ENCODE measurements at places on chromosomes 13 and 19.

DNA sequence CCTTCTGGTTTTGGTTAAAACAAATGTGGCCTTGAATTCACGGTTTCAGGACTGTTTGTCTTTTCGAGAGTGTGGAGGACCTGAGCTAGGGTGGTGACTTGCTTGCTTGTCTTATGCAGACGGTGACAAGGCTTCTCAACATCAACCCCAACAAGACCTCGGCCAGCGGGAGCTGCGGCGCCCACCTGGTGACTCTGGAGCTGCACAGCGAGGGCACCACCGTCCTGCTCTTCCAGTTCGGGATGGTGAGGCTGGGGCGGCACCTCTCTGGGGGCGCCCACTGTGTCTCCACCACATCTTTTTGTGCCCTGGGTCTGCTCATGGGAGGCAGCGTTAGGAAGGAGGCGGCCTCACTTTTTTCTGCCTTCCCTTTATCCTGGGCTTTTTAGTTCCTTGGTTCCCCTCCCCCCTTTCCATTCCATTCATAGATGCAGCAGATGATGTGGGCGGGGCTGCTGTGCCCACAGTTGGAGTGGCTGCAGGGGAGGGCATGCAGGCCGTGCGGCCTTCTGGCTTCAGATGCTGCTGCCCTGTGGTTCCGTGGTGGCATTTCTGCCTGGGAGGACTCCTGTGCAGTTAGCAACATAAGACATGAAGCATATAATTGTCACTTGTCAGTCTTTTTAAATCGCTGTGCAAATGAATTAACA is 23.3 kb downstream of the LAMP1 start:
- no peak for DNase-seq

DNA sequence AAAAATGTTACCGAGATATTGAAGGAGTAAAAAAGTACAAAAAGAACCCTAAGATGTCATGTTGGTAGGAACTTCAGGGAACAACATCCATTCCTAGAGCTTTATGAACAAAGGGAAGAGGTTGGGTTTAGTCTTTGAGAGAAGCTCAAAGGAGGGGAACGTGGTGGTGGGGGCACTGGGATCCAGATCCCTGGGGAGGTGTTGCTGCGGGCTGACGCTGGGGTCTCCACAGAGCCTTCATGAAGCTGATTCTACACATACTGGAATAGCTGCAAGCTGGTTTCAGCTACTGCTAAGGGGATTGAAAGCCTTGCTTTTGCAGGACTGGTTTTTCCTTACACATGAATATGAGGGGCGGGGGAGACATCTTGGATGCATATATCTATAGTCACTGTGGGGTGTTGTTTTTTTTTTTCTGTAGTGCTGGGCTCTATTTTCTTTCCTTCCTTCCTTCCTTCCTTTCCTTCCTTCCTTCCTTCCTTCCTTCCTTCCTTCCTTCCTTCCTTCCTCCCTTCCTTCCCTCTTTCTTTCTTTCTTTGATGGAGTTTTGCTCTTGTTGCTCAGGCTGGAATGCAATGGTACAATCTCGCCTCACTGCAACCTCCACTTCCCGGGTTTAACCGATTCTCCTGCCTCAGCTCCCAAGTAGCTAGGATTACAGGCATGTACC is 6.5 kb upstream of the MZF1 start:
- no peak for DNase-seq

DNA sequence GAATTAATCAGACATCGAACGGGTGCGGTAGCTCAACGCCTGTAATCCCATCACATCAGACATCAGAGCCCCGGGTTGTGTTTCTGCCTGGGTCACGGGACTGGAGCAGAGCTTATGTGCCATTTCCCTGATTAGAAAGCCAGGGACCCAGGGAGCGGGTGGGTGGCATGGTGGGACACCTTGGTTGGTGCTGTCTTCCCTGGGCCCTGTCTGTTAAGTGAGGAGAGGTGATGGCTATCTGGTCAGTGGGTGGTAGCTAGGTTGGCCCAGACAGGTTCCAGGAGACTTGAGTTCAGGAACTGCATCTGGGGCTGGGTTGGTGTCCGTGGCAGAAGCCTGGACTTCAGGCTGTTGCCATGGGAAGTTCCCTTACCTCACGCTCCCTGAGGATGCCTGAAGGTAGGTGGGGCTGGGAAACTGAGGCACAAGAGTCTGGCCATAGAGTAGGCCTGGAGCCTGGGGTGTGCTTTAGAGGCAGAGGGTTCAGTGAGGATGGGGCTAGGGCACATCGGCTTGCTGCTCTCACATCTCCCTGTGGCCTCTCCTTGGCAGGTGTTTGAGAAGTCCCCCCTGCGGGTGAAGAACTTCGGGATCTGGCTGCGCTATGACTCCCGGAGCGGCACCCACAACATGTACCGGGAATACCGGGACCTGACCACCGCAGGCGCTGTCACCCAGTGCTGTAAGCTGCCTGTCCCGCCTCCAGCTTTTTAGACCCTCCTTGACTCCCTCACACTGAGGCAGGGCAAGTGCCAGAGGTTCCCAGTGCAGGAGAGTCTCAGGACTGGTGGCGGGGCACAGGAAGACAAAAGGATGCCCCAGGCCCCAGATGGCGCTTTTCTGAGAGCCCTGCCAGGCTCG is 2.1 kb downstream of the RPL18A start:
- no peak for DNase-seq

DNA sequence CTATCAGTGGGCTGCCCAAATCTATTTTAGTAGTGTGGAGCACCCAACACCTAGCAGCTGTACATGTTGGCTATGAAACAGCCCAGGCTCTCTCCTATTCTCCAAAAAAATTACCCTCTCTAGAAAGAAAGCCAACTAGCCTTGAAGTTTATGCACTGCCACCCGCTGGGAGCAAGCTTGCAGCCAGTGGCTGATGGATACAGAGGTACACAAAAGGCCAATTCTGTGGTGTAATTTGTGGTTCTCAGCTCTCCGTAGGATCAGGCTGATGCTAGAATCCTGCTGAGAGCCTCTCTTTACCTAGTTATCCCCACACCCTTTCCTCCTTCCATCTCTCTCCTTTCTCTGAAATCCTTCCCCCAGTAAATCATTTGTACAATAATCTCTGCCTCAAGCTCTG is 1120.7 kb downstream of the DIAPH3 start:
- no peak for DNase-seq

DNA sequence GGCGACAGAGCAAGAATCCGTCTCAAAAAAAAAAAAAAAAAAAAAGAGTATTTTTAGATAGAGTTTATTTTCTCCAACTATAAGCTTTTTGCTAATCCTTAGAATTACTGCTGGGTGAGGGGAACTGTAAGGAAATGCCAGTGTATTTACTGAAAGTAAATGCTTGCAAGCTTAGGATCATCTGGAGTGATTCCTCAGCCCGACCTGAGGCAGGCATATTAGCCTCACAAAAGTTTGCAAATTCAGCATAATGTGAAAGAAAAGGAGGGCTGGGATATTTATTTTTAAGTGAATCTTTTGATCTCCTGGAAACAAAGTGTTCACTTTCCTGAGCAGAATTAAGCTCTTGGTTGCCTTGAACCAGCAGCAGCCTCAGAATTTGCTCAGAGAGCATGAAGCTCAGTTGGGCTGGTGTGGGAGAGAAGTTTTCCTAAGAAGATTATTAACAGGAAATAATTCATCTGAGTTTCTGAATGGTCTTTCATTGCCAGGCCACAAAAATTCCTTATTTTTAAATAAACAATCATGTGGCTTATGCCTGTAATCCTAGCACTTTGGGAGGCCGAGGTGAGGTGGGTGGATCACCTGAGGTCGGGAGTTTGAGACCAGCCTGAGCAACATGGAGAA is 24.7 kb upstream of the SPATA13 start:
- no peak for DNase-seq

DNA sequence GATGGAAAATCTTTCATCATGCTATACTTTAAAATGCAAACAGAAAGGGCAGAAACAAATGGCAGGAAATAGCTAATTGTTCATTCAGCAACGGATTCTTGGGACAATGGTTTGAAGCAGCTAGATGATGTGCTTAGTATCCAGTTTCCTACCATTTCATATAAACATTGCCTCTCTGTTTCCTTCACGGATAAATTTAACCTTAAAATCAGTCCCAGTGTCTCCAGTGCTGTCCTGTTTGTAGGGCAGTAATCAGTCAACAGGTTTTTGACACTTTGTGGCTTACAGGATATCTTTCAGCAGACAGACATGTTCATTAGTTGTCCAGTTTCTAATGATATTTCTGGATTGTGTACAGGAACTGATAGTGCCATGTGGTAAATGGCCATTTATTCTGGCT is 24.7 kb upstream of the RB1 start:
- no peak for DNase-seq

GRCh38 chr13:45925151-45925550 is 73.6 kb upstream of the SIAH3 start:
- no peak for DNase-seq

DNA sequence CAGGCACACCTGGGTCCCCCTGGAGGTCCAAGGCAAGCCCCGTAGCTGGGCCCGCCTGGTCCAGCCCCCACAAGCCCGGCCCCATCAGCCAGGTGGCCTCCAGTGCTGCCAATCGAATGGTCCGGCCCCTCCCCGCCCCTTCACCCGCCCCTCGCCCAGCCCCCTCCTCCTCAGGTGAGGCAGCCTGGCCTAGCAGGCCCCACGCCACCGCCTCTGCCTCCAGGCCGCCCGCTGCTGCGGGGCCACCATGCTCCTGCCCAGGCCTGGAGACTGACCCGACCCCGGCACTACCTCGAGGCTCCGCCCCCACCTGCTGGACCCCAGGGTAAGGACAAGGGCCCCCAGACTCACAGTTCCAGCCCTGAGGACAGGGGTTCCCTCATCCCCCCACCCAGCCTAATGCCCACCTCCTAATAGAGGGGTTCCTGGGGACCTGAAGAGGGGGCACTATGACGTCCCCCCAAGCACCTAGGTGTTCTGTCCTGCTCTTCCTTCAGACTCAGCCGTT is at the start of gene HPN:
TSS of gene HPN (plus strand) at position 174 of the 508 bp plus-strand sequence. CDS start 786 bp downstream, outside the sequence.
- DNase-seq, result no peak

DNA sequence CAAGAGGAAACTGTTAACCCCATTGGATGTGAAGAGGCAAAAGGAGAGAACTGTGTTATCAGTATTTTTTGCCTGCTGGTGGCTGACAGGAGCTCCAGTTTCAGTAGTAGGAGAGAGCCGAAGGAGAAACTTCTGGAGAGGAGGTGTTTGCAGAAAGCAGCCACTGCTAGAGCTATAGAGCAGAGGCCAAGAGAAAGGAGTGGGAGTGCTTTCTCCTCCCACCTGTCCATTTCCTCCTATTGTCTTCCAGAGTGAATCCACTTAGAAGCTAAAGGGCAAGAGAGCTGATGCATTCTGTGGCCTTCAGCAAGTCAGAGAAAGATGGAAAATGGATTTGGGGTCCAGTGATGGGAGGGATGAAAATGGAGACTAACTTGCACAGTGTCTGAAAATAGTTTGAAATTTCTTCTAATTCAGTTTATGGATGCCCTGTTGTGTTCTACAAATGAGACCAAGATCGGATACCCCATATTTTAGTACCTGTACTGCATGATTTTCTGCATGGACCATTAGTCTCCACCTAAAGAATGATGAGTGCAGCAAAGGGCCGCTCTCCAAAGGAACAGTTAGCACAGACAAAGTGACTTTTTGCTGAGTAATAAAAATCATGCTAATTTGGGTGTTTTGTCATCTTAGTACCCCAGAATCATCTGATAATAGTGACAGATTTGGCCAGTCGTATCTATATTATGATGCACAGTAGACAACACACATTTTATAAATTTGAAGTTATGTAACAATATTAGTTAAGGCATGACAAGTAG is 10.7 kb downstream of the HS6ST3 start:
- DNase-seq, result no peak

GRCh38 chr19:19487077-19487949 is 28.0 kb downstream of the TSSK6 start:
- no peak for DNase-seq

- DNase-seq, result no peak
Measured at GRCh38 chr13:48535766-48536165, 2.9 kb upstream of the RCBTB2 start.

DNA sequence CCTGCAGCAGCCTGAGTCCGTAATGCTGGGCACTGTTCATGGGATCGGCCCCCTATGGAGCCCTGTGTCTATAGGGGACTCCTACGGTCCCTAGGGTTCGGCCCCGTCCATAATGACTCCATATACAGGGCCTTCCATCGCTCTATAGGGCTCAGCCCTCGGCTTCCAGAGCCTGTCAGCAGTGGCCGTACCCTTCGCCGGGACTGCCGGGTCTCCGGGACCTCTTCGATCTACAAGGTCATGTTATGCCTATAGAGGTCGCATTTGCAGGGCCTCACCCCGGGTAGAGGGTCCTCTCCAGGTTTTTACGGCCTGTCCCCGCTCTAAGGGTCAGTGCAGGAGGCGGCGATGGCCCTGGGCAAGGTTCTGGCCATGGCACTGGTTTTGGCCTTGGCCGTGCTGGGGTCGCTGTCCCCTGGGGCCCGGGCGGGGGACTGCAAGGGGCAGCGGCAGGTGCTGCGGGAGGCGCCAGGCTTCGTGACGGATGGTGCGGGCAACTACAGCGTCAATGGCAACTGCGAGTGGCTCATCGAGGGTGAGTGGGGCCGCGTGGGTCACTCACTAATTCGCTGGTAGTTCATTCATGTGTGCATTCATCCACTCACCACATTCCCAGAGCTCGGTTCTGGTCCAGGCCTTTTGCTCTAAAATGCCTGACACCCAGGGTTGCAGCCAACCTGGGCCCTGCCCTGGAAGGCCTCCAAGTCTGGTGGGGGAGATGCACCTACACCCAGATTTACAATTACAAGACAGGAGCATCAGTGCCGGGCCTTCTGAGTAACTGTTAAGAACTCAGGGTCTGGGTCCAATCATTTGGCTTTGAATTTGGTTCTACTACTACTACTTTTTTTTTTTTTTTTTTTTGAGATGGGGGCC is 699 bp downstream of the MEGF8 start:
- DNase-seq, result peak; percentile 17

DNA sequence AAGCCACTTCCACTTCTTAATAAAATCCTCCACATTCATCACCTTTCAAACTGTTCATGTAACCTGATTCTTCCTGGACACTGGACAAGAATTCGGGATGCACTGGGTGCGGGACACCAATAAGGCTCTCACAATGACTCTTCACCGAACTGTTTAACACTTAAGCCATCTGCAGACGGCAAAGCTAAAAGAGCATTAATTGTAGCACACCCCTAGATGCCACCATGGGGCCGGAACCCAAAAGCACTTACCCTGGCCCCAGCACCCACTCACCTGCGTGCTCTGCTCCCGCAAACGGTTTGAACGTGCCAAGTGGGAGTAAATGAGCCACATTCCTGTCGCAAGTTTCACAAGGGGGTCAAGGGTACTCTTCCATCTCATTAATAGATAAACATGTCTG is 254.3 kb upstream of the PRR20A start:
- no peak for DNase-seq

DNA sequence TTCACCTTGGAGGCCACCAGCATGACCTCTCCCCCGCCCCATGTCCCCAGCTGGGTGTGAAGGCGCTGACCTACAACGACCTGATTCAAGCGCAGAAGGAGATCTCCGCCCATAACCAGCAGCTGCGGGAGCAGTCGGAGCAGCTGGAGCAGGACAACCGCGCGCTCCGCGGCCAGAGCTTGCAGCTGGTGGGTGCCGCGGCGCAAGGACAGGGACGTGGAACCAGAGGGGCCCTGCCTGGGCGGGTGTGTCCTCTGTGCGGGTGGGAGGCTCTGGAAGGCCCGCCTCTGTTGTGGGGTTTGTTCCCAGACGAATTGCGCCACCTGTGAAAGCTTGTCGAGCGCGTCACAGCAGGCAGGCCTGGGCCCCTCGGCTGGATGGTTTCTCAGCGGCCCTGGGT is 22.3 kb downstream of the PLEKHJ1 start:
- DNase-seq, result no peak

All from effector CD4-positive, alpha-beta T cell (primary cell).